ENCODE measurements at places on chromosomes 13 and 19.

- DNase-seq: no peak
Measured at GRCh38 chr13:33100886-33101285, 84.7 kb downstream of the KL start.

DNA sequence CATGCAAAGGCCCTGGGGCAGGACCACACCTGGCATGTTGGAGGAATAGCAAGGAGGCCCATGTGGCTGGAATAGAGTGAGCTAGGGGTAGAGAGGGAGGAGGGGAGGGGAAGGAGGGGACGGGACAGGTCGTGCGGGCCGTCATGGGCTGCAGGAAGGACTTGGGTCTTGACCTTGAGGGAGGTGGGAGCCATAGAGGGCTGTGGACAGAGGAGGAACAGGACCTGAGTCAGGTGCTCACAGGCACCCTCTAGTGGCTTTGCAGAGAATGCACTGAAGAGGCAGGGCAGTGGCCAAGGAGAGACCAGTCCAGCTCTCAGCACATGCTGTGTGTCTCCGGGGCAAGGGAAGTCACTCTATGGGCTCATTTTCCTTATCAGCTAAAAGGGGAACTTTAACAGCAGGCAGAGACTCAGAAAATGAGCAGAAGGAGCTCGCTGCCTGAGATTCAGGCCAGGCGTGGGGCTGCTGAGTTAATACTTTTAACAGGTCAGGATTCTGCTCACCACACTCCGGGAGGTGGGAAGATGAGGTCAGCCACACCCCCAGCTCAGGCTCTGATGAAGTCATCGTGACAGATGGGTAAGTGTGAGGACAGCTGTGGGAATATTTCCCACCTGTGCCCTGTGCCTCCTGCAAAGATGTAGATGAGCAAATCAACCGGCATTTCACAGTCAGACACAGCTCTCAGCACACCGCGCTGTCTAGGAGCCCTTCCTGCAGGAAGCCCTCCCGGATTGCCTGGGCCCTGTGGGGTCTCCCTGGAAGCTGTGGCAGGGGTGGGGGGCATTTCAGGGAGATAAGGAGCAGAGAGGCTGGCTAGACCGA, 6.0 kb upstream of the TNFAIP8L1 start:
- peak; percentile 73 for DNase-seq

GRCh38 chr19:40155749-40156265, 35.4 kb upstream of the MAP3K10 start:
- DNase-seq: no peak

DNA sequence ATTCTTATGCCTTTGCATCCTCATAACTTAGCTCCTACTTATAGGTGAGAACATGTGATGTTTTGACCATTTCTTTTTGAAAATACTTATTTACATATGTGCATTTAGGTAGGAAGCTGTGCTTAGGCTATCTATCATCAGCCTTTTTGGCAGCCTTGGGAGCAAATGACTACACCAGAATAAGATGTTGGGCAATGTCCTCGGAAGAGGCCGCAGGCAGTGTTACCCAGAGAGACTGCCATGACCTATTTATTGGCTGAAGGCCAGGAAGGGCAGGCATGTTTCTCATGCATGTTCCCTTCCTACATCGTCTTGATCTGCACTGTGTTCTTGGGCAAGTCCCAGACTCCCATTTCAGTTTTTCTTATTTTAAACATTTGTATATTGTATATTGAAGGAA, 122.3 kb downstream of the B3GLCT start:
- no peak for DNase-seq

DNA sequence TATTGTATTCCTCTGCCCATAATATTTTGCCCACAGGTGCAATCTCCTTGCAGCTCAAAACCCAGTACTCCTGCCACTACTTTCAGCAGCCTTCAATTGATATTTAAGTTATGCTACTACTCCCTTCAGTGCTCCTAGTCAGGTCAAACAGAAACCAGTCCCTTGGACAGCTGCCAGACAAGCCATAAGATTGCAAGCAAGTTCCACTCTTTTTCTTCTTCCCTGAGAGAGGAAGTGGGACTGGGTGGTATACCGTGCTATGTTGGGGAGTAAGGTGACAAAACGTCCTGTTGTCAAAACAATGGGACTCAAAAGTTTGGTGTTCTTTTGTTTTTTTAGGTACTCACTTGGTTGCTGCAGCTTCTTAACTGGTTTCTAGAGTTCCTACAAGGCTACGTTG, 63.1 kb upstream of the FRY start:
- no peak for DNase-seq

DNA sequence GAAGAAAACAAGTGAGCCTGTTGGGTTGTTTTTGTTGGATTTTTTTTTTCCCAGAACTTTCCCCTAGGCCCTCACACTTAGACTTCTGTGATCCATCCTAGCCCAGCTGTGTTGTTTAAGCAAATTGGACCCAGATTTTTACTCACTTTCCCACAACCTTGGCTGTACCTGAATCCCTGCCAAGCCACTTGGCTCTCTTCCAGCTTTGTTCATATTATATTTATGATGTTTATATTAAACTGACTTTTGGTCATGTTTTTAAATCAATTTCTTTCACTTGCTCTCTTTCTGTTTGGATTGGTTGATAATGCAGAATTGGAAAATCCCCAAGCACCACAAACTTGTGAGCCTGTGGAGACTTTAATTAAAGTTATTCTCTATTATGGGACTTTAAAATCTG, 16.6 kb downstream of the OLFM4 start:
- no peak for DNase-seq

DNA sequence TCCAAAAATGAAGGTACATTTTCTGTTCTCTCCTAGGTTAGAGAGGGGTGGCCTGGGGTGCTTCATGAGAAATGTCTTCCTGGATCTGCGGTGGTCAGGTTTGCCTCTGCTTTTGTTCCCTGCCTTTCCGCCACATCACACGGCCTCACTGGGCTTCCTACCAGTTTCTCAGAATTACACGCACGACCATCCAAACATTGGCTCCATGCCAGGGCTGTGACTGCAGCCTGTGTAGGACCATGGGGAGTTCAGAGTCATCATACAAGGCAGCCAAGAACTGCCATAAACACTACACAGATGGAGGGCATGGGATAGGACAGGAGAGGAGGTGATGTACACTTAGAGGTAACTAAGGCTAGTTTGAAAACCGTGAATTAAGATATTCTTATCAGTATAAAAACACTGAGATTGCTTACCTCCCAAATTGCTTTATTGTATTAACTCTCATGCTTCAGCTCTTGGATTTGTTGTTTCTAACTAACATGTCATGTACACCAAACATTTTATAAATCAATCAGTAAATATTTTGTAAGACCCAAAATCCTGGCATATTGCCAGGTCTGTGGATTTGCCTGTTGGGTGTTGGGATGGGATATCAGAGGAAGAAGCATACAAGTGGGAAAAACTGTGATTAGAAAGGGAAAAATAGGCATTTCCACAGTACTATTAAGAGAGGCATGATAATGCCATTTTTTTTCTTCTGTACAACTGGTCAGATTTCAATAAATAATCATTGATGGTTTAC, 45.2 kb downstream of the CDADC1 start:
- DNase-seq: no peak

- DNase-seq: no peak
Measured at GRCh38 chr13:68173111-68173510, 943.0 kb upstream of the PCDH9 start.

DNA sequence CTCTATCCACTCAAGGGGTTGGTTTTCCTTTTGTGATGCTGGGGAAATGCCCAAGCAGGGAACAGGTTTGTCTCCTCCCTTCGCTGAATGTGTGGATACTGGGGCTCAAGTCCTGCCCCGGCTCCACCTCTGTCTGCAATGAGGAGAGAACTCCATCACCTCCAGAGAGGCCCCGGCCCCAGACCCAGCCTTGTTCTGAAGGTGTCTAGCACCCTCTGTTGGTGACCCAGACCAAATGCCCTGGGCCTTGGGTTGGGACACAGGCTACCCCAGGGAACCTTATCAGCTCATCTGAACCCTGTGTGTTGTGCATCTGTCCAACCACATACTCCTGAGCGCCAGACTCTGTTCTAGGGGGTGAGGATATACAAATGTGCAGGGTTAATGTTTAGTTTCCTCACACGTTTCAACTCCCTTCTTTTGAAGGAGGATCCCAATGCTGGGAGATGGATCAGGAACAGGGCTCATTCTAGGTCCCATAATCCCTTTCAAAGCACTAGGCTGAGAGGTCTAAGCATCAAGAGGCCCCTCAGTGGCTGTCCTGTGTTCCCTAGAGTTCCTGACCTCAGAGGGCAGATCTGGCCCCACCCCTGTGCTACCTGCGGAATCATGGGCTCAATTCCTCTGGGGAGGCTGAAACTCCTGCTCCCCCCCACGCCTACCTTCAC, 112.5 kb upstream of the SLC7A1 start:
- DNase-seq: peak; percentile 55

GRCh38 chr13:23086968-23087623, 93.7 kb upstream of the SGCG start:
- DNase-seq: no peak

DNA sequence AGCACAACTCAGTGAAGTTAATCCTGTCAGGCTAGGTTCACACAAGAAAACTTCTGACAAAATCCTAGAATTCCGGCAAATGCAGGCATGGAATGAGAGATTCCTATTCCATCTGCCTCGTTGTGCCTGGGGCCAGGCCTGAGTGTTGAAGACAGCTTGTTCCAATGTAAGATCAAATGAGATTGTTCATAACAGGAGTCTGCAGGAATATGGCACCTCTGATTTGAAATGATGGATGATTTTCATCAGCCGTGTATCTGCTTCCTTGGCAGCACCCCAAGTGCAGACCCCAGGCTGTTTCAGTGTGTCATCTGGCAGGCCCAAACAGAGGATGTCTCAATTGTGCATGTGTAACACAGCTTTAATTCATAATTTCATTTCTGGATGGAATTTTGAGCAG, 35.3 kb upstream of the SACS start:
- no peak for DNase-seq

- DNase-seq: no peak
Measured at GRCh38 chr13:35744566-35745178, 268.2 kb upstream of the MAB21L1 start.

GRCh38 chr13:21450936-21451335, 8.2 kb downstream of the ZDHHC20 start:
- DNase-seq: no peak

DNA sequence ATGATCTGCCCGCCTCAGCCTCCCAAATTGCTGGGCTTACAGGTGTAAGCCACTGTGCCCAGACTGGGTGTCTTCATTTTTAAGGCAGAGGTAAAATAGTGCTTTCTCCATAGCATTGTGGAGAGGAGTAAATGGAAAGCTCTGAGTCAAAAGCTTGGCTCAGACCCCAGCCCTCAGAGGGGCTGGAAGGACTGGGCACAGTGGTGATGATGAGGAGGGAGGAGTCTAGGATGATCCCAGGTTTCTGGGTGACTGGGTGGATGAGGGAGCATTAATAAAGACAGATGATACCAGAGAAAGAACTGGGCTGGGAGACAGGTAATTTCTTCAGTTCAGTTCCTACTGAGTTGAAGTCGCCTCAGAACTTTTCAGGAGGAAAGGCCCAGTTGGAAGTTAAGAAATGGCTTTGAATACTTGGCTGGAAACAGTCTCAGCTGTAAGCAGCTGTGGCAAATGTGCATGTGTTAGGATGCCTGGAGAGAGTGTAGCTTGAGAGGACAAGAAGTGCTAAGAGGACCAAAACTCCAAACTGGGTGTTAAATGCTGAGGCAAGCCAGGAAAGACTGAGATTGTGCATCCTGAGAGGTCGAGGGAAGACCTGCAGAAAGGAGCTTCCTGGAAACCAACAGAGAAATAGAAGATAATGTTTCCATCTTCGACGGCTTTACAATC, 37.1 kb upstream of the MEDAG start:
- no peak for DNase-seq

DNA sequence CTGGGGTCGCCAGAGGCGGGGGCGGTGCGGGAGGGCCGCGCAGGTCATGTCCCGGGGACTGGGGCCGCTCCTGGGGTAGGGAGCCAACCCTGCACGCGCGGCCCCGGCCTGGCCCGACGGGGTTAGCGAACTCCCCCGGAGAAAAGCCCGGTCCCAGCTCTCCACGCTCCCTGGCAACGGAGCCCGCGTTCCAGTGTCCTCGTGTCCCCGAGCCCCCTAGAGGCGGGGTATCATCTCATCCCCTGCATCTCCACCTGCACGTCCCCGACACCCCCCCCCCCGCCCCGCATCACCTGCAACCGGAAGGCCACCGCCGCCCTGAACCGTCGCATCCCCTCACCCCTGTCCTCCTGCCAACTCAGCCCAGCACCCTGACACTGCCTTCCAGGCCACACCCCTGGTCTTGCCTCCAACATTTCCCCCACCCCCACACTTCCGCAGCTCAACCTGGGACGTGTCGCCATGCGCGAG, 2.7 kb downstream of the WDR88 start:
- DNase-seq: peak; percentile 69

DNA sequence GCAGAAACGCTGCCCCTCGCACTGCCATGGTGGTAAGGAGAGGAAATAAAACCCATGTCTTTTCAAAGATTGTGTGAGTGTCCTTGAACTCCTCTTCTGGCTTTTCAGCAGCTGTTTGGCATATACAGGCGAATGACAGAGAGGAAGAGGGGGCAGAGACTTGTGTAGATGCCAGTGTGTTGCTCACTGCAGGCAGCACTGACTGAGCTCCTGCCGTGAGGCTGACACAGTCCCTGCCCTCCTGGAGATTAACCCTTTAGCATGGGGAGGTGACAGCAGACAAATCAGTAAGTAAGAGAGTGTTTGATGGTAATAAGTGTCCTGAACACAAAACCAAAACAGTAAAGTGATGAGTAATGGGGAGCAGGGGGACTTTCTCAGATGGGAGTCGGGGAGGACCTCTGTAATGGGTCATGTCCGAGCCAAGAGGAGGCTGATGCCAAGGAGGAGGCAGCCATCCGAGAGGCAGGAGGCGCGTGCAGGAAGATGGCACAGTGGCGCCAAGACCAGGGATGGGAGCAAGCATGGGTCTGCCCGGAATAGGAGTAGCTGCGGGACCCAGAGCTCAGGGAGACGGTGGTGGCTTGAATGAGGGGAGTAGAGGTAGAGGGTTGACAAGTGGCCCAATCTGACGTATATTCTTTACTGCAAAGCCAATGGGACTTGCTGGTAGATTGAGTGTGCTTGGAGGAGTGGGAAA, 182.2 kb downstream of the FOXO1 start:
- DNase-seq: no peak

DNA sequence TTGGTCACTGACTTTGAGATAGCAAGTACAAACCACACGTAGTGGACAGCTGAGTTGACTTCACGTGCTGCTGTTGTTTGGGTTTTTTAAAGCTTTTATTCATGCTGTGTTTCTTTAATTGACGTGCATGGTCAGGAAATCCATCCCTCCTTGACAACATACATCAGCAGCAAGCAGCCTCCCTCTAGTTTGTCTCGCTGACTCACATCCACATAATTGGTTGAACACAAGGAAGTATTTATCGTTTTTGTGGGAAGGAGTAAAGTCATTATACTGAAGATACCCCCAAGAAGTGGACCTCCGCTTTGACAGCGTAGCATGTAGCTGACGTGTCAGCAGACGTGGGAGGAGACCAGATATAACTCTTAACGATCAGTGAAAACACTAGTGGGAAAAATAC, 355.8 kb downstream of the MYO16 start:
- DNase-seq: no peak

- DNase-seq: no peak
Measured at GRCh38 chr13:80877944-80878241, 537.0 kb upstream of the SPRY2 start.
